ENCODE measurements at places on chromosomes 2 and 18.

- DNase-seq = no peak
Observed at GRCh38 chr2:39008665-39009064, 112.2 kb downstream of the SOS1 start.

DNA sequence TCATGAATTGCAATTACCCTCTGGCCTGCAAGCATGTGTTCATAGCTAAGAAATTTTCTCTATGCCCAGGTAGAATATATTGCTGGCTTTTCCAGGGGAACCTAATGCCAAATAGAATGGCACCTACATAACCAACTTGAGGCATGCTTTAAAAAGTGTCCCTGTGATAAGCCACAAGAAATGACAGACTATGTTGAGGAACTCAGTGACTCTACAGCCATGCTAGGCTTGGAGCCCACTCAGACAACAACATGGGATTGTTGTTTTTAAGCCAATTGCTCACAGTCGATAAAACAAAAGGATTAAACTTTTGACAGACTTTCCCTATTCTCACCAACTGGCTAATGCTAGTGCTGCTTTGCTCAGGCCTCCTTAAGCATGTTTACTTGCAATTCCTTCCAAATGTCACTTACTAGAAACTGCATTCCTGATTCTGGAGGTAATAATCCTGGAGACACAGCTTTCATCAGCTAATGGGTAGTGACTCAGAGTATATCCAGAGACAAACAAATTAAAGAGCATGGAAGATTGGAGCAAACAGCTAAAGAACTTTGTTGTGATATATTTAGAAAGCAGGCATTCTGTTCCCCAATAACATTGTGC, 249.0 kb downstream of the SLC8A1 start:
- peak; percentile 58 for DNase-seq

- DNase-seq = no peak
Observed at GRCh38 chr18:70197026-70197425, 8.5 kb downstream of the RTTN start.

GRCh38 chr2:178200331-178200730, 6.0 kb downstream of the OSBPL6 start:
- no peak for DNase-seq

GRCh38 chr2:28359222-28360057, 33.2 kb upstream of the FOSL2 start:
- DNase-seq = no peak

DNA sequence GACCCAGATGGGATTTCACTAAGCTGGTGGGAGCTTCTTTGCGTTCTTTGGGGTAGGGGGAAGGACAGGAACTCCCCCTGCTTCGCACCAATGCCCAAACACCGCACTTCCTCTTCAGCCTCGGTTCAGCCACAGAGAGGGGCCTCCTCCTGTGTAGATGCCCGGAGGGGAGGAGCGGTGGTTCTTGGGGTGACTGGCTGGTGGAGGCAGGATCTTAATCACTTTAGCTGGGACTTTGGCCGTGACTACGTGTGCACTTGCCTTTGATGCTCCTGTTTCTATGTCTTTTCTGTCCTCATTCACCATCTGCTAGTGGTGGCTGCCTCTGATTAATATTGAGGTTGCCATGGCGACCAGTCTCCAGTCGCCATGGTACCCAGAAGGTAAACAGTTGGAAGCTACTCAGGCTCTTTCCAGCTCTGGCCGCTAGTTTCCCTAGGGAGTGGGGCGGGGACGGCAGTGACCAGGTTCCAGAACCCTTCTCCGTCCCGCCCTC, 1.9 kb downstream of the CNGA3 start:
- DNase-seq = peak; percentile 21

GRCh38 chr18:37397814-37398213, 167.8 kb downstream of the CELF4 start:
- DNase-seq = no peak

GRCh38 chr2:28643911-28644334, 107.7 kb upstream of the PPP1CB start:
- DNase-seq = no peak

DNA sequence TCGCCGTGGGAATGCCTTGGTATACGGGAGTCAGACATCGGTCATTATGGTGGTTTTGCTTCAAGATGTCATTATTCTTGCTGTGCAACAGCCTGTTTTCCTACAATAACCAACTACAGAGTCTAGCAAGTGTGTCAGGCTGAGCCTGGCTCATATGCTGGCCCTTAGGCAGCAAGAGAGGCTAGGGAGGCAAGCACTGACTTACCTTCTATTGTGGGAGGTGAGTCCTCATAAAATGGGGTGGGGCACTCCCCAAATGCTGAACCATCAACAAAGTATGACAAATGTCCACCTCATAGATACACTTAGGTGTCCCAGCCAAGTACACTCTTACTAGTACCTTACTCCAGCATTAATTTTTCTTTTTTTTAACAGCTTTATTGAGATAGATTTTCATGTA, 77.0 kb upstream of the ATL2 start:
- no peak for DNase-seq

DNA sequence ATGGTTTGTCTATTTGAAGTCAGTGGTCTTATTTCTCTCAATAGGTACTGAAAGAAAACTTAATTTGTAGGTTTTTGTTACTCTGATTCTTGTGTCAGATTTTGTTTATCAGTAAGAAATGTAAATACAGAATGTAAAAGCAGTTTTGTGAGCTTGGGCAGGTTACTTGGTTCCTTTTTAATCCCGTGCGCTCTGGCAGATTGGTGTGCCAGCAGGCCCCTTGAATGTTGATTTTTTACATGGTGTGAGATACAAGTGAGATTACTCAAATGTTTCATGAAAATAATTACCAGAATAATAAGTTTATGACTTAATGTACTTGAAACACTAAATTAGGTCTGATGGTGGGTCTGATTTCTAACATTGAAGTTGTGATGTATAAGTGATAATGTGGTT, 13.4 kb downstream of the HNRNPA3 start:
- no peak for DNase-seq

DNA sequence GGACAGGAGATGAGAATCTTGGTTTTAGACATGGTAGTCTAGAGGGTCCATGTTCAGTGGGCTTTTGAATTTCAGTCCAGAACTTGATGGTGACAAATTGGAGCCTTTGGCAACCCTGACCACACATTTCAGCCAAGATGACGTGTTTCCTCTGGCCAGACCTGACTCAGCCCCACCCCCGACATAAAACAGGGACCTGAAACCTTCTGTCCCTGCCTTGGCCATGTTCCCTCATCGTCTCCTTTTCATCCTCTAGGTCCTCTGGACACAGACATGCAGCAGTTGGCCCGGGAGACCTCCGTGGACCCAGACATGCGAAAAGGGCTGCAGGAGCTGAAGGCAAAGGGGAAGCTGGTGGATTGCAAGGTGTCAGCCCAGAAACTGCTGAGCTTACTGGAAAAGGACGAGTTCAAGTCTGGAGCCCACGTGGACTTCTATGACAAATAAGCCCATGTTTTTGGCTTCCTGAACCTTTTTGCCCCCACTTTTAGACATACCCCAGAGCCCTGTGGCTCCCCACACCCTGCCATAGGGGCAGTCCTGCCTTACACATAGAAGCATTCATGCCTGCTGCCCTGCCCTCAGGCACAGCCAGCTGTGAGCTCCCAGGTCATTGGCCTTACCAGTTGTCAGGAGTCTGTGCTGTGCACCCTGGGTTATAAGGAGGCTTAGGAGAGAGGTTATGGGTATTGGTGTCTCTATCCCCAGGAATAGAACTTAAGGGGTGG, 4.0 kb downstream of the SPR start:
- no peak for DNase-seq

- DNase-seq = peak; percentile 21
Observed at GRCh38 chr18:77222464-77222863, 27.2 kb upstream of the GALR1 start.

DNA sequence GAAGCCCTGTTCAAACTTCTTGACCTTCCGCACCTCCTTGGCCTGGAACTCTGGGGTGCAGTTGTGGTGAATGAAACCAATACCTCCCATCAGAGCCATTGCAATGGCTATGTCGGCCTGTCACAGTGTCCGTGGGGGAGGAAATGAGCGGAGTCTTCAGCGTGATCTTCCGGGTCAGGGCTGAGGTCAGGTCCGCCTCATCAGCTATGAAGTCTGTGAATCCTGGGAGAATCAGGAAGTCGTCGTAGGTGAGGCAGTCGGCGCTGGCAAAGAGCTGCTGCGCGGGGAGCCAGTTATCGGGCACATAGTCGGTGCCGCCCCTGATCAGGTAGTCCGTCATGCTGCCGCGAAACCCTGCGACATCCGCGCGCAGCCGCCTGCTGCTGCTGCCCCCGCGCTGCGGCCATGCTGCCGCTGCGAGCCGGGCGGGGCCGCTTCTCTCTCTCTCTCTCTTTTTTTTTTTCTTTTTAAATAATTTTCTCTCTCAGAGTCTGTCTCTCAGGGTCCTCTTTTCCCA, 154.1 kb upstream of the ZSWIM2 start:
- DNase-seq = no peak

DNA sequence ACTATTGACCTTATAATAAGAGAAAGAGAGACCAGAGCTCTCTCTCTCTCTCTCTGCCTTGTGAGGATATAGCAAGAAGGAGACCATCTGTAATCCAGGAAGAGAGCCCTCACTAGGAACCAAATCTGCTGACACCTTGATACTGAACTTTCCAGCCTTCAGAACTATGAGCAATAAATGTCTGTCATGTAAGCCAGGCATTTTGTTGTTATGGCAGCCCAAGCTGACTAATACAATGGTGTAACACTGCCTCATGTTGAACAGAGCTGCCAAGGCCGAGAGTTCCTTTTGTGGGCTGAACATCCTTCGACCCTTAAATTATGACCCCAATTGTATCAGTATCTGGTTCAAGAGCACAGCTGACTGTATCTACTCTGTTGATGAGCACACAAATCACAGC, 108.0 kb downstream of the LRRC30 start:
- DNase-seq = no peak

- no peak for DNase-seq
Observed at GRCh38 chr2:75315436-75315835, 116.1 kb upstream of the TACR1 start.

- DNase-seq = no peak
Observed at GRCh38 chr2:11320698-11321492, 23.5 kb downstream of the ROCK2 start.

DNA sequence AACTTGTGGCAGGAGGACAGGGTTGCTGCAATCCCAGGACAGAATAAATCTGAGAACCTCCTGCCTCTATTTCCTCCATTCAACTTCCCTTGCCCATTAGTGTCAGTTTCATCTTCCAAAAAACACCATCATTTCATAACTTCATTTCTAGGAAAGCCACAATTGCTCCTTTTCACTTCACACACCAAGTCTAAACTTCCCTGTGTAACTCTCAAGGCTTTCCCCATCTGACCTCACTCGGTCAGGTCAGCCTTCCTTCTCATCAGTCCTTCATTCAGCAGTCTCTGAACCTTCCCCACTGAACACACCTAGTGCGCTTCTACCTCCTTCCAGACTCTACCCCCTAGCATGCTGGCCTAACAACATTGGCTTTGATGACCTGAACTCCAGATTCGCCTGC, 35.8 kb downstream of the TCF7L1 start:
- DNase-seq = no peak

DNA sequence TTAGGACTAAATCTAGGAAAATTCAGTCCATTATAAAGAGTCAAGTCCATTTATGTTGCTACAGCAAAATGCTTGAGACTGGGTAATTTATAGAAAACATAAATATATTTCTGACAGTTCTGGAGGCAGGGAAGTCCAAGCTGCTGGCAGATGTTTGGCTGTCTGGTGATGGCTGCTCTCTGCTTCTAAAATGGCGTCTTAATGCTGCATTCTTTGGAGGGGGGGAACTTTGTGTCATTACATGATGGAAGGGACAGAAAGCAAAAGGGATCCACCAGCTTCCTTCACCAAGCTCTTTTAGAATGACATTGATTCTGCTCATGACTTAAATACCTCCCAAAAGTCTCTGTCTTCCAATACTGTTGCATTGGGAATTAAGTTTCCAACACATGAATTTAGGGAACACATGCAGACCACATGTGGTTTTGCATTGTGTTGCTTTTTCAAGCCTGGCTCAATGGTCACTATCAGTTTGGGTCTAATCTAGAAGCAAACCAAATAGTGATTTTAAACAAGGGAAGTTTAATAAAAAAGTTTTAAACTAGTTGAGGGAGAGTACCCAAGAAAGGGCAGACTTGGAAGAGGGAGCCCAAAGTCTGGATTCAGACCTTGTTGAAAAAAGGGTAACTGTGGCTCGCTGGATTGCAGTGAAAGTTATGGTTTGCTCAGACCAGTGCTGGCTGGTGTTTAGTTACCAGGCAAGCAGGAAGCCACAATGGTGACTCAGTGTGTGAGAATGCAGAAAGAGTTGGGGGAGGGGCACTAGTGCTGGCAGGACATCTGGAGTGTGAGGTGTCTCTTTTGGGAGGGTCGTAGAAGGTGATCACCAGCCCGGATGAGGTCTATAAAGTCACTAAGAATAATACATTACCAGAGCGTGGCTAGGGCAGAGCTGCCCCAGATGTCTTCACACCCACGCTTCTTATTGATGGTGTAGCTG, 30.8 kb downstream of the C18orf54 start:
- DNase-seq = peak; percentile 35

DNA sequence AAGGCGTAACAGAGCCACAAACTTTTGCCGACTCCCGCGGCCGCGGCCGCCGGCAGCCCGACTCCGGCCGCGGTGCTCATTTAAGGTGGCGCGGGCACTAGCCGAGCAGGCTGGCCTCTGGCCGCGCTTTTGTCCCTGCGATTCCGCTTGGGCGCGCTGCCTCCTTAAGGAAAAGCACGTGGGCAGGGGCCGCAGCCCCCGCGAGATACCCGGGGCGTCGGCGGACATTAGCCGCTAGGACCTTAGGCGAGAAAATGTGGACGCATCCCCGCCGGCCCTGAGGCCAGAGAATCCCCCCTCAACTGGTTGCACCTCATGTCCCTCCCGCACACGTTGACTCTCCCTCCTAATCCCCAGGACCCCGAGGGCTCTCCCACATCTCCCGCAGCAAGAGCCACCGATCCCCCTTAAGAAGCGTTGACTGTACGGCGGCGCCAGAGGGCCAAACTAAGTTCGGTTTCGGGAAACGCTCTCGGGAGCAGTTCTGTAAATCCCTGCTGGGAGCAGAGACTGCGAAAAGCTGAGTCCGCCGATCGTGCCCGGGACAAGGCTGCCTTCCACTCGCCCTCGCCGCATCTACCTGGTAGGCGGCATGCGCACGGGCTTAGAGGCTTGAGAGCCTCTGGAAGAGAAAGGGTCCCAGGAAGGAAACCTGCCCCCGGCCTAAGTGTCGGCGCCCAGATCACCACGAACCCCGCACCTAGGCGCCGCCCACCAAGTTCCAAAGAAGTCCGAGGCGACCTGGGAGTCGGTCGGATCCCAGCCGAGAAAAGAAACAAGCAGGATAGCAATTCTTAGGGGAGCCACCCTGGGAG, 1.8 kb upstream of the SATB2 start:
- peak; percentile 80 for DNase-seq

DNA sequence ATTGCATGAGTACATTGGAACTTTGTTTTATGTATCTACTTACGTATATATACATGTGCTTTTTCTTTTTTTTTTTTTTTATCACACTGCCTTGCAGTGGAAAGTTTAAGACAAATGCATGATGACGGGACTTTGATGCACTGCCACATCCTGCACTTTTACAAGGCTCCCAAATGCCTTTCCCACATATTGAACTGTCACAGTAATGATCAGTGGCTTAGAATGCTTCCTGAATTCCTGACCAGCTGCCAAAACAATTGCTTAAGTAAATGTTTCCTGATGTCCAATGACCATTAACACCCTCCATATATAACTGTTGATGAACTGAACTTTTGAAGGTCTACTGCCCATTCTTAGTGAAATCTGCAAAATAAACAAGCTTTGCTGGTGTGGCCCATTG, 60.2 kb downstream of the LYPD6B start:
- DNase-seq = no peak
